GM12891 (cell line): ENCODE measurements at places on chromosomes 2 and 18.

DNA sequence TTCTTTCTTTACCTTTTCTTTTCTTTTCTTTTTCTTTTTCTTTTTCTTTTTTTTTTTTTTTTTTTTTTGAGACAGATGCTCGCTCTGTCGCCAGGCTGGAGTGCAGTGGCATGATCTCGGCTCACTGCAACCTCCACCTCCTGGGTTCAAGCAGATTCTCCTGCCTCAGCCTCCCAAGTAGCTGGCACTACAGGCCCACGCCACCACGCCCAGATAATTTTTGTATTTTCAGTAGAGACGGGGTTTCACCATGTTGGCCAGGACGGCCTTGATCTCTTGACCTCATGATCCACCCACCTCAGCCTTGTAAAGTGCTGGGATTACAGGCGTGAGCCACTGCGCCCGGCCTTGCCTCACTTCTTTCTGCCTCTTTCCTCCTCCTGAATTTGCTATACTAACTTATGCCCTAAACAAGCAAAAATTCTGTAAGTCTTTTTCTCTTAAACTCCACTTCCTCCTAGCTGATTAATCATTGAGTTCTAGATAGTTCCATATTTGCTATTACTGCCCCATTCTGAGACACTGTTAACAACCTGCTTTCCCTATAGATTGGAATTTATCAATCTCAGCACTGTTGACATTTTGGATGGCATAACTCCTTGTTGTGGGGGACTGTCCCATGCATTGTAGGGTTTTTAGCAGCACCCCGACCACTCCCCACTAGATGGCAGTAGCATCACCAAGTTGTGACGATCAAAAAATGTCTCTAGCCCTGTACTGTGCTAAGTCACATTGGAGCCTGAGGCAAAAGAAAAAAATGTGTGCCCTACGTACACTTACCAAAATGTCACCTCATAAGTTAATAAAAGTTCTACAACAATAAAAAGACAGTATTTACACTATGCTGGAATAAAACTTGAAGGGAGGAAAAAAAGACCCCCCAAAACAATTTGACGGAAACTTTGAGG lies 16.4 kb upstream of the THADA start:
- no peak for DNase-seq

DNA sequence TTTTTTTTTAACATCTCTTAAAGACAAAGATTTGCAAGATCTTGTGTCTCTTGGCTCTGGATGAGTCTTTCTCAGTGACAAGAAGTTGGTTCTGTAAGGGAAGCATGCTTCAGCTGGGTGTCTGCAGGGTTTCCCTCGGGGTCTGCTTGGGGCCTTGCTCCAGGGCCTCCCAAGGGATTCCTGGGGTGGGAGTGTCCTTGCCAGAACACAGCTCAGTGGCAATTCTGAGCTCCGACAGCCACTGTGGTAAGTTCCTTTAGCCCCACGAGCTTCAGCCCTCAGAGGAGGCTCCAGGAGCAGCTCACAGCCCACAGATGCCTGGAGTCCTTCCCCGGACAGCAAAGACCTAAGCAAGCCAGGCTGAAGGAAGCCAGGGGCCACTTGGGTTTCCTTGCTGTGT lies 52.4 kb downstream of the EMX1 start:
- no peak for DNase-seq

- DNase-seq, result no peak
Measured at GRCh38 chr18:26017929-26018328, 72.5 kb downstream of the SS18 start.

- DNase-seq, result no peak
Measured at GRCh38 chr2:190789074-190790004, 91.3 kb upstream of the GLS start.

GRCh38 chr2:26347286-26347865 lies 787 bp upstream of the ADGRF3 start:
- DNase-seq, result no peak

- no peak for DNase-seq
Measured at GRCh38 chr2:181738563-181738962, 58.2 kb upstream of the NEUROD1 start.

- no peak for DNase-seq
Measured at GRCh38 chr18:54260396-54261072, 8.8 kb upstream of the POLI start.
